ENCODE measurements at places on chromosomes 6 and 20.
A peak's percentile ranks its signal among the peaks of the same experiment; 100 is the strongest.

DNA sequence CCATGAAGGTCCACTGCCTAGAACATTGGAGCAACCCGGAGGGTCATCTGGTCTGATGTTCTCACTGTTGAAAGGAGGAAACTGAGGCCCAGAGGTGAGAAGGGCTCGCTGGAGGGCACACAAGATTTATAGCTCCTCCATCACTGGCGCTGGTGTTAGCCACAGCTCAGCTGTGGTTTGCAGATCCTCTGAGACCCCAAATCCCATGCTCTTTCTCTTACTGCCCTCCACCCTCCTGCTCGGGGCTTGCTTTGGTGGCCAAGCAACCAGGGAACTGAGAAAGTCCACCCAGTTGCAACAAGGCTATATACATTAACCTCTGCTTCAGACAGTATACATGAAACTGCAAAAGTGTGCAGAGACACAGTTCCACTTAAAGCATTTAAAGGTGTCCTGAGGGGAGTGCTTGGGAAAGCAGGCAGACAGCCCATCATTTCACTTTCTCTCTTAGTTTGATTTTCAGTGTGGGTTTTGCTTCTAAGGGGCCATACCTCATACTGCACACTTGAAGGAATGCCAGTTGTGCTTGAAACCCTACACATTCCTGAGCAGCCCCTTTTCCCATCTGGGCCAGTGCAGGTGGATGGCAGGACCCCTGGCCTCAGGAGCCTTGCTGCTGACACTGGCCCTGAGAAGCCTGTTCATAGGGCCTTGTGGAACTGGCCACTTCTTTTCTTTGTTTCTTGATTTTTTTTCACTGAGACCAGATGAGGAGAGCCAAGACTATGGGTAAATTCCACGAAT is 347.6 kb downstream of the CDC5L start:
- DNase-seq = no peak

DNA sequence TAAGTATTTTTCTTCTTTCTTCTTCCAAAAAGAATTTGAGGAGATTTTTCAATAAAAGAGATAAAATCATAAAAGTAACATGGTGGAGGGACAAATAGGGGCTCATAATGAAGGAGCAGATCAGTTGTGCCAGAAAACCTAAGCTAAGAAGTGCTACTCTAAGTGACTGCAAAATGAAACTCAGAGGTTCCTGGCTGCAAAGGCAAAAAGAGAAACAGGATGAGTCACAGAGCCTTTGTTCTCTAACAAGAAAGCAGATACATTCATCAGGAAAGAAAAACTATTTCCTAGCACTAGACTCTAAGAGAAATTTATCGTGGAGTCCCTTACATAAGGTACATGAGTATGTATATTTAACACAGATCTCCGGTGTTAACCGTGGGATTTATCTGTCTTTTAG is 49.8 kb downstream of the TSHZ2 start:
- no peak for DNase-seq

DNA sequence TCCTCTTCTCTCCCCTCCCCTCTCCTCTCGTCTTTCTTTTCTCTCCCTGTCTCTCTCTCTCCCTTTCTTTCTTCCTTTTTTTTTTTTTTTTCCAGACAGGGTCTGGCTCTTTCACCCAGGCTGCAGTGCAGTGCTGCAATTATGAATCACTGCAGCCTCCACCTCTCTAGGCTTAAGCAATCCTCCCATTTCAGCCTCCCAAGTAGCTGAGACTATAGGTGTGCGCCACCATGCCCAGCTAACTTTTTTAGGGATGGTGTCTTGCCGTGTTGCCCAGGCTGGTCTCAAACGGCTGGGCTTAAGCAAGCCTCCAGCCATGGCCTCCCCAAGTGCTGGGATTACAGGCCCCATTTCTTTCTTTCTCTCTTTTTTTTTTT is 59.9 kb upstream of the NCOA3 start:
- DNase-seq = no peak

GRCh38 chr6:137213813-137214212 is 5.4 kb downstream of the IFNGR1 start:
- DNase-seq = no peak

GRCh38 chr20:57679113-57679512 is 30.7 kb downstream of the PMEPA1 start:
- no peak for DNase-seq

GRCh38 chr6:134429861-134430380 is 112.0 kb upstream of the SGK1 start:
- no peak for DNase-seq

DNA sequence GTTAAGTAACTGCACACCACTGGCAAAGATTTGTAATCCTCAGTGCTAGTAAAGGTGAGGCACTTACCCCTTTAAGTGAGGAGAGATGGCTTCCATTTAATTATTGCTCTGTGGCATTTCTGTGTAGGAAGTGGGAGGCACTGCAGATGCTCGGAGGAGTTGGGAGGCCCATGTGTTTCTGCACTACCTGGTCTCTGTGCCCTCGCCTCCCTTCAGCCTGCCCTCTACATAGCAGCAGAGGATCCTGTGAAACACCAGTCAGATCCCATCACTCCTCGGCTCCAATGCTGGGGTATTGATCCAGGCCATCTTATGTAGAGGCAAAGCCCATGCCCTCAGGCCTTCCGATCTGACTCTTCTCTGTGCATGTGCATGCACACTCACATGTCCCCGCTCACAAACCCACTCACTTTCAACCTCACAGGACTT is 67.0 kb downstream of the SLX4IP start:
- DNase-seq = no peak

DNA sequence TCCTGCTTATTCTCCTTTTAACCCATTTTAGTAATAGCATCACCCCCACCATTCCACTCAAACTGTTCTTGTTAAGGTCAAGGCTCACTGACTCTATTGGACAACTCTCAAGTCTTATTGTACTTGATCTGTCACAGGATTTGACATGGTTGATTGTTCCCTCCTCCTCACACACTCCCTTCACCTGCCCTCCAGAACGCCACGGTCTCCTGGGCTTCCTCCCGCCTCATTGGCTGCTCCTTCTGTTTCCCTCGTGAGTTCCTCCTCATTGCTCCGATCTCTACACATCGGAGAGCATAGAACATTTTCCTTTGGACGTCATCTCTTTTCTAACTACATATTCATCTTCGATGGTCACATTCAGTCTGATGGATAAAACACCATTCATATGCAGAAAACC is 55.1 kb downstream of the STMND1 start:
- no peak for DNase-seq

DNA sequence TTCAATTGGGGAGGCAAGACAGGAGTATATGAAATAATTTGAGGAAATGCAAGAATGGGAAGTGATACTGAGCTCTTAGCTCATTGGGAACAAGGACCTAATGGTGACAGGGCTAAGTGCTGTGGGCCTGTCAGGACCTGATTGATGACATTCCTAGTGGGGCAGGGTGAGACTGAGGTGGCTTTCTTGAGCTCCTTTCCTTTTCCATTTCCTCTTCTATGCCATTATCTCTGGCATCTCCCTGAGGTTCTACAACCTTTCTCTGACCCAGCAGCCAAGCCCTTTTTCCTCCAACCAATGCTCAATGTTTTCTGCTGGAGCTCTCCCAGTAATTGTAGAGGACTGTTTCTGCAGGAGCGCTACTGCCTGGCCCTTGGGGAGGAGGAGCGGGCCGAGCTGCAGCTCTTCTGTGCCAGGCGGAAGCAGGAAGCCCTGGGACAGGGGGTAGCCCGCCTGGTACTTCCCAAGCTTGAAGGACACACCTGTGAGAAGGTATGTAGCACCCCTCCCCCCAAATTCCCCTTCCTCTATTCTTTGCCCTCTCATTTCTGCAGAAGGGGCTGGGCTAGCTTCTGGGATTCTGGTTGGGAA is 2.8 kb upstream of the TOMM6 start:
- no peak for DNase-seq

GRCh38 chr20:4053071-4053919 is 37.9 kb upstream of the RNF24 start:
- DNase-seq = no peak

DNA sequence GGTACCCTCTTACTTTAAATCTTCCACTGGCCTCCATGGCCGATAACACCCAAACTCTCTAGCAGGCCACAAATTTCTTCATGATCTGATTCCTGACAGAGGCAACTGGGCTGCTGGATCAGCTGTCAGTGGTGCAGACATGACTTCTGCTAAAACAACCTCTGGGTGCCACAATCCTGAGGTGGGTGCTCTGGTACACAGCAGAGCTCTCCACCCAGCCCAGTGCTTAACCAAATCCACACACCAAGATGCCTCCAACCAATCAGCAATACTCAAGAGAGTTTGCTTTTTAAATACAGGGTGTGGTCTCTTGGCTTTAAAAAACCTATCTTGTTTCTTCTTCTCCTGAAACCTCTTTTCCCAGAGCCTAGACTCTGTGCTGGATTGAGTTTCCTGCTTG is 126.6 kb upstream of the SPACA1 start:
- no peak for DNase-seq

- no peak for DNase-seq
Measured at GRCh38 chr6:121548131-121548530, 112.7 kb downstream of the GJA1 start.

- no peak for DNase-seq
Measured at GRCh38 chr6:29925321-29925720, 17.0 kb upstream of the HLA-A start.

DNA sequence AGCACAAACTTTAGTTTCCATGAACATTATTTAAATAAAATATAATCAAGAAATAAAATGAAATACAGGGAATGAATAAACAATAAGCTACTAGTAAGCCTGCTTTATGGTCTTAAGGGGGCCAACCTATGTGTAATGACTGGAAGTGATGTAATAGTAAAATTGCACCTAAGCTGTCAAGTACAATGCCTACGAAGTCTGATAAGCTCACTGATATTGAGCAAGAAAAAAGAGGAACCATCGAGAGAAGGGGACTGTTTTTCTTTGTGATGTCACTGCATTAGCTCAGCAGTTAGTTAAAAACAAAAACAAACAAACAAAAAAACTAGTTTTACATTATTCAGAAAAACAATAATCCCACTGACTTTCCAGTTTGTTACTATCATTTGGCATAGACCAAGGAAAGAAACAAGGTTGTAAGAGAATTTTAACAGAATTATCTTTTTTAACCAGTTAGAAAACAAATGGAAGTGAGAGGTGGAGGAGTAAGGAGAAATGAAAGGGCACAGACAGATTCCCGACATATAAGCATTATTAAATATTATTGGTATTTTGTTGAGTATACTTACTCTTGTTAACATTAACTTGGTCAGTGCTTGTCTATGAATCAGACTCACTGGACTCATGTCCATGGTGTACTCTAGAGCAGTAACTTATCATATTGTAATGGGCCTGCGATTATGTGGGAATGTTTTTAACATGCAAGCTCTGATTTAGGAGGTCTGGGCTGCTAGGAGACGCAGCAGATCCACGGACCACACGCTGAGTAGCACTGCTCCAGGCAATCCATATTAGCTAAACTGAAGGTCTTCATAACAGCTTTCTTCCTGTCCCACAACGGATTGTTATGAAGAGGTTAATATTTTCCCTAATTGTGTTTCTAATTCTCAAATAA is 99.6 kb upstream of the HMGCLL1 start:
- DNase-seq = no peak

- no peak for DNase-seq
Measured at GRCh38 chr20:38725931-38726803, 1.9 kb downstream of the SLC32A1 start.

DNA sequence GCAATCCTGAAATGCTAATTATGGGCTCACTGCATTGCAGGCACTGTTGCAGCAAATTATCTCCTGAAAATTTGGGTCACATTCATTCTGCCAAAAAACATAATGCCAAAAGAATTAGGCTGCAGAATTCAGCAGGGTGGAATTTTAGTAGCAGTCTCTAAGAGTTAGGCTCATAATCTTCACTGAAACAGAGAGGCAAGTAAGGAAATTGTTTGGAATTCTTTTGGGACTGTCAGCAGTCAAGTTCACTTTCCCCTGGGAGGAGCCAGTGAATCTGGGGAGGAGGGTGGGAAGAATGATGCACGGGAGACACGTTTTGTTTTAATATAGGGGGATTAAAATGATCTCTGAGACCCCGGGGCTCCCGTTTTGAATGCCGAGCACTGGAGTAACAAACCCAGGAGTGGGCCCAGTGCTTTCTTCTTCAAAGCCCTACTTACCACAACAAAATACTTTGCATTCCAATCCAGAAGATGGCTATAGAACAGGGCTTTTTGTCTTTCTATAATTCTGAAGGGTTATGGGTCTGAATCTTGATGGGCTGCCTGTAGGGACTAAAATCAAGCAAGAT is 44.7 kb downstream of the SOBP start:
- no peak for DNase-seq

DNA sequence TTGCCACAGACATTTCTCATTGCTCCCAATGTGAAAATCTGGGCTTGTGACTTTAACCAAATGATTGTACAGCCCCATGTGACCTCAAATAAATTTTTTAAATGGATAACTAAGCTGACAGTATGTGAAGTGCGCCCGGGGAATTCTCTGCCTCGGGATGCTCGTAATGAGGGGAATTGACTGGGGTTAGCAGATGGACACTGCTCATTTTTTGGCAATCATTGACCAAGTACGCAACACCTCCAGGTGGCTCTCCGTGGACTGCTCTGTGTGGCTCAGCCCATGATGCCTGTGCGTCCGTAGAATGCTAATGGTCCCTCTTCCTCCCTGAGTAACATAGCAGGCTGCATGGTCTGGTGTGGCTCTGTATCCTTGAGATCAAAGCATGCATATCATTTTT is 42.4 kb downstream of the FARS2 start:
- DNase-seq = no peak

GRCh38 chr6:25064006-25064405 is 128.2 kb upstream of the RIPOR2 start:
- DNase-seq = no peak

- no peak for DNase-seq
Measured at GRCh38 chr6:22506496-22506895, 62.9 kb upstream of the HDGFL1 start.

GRCh38 chr6:105077596-105078385 is 102.0 kb downstream of the POPDC3 start:
- DNase-seq = peak; percentile 1

Data from NCI-H187 treated with DMSO at 0.1 percent for 48 hours (cell line).